ENCODE measurements at places on chromosomes 1 and 21.

GRCh38 chr1:34926156-34926555 is 3.3 kb downstream of the DLGAP3 start:
- no peak for DNase-seq

- DNase-seq: peak; percentile 79
Measured at GRCh38 chr21:32411350-32412161, 950 bp upstream of the EVA1C start.

- no peak for DNase-seq
Measured at GRCh38 chr21:45231705-45232104, 56.0 kb downstream of the POFUT2 start.

- peak; percentile 72 for DNase-seq
Measured at GRCh38 chr1:21368515-21369289, 71.2 kb upstream of the NBPF3 start.

- no peak for DNase-seq
Measured at GRCh38 chr1:246437961-246438360, 69.1 kb downstream of the SMYD3 start.

GRCh38 chr1:41687007-41687406 is 202.5 kb upstream of the EDN2 start:
- DNase-seq: no peak

- DNase-seq: no peak
Measured at GRCh38 chr1:57208741-57209302, 215.0 kb downstream of the DAB1 start.

DNA sequence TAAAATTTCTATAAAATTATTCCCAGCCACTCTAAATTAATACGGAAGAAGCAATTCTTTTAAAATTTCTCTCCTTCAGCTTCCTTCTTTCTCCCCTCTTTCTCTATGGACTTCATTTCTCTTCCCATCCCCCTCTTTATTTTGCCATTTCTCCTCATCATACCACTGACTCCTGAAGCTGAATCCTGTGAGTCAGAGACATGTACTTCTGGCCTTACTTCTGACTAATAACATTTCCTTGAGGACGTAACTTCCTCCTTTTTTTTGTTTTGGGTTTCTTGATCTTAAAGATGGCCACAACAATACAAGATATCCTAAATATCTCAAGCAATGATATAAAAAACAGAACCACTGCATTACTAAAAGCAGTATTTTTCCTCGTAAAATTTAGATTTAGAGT is 63.6 kb upstream of the DENND1B start:
- DNase-seq: no peak

DNA sequence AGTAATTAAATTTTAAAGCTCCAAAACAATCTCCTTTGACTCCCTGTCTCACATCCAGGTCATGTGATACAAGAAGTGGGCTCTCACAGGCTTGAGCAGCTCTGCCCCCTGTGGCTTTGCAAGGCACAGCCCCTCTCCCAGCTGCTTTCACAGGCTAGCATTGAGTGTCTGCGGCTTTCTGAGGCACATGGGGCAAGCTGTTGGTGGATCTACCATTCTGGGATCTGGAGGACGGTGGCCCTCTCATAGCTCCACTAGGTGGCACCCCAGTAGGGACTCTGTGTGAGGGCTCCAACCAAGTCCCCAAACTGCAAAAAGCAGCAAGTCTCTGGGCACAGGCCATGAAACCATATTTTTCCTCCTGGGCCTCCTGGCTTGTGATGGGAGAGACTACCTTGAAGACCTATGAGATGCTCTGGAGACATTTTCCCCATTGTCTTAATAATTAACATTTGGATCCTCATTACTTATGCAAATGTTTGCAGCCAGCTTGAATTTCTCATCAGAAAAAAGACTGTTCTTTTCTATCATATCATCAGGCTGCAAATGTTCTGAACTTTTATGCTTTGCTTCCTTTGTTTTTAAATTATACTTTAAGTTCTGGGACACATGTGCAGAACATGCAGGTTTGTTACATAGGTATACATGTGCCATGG is 554.1 kb upstream of the OLFM3 start:
- DNase-seq: peak; percentile 7

DNA sequence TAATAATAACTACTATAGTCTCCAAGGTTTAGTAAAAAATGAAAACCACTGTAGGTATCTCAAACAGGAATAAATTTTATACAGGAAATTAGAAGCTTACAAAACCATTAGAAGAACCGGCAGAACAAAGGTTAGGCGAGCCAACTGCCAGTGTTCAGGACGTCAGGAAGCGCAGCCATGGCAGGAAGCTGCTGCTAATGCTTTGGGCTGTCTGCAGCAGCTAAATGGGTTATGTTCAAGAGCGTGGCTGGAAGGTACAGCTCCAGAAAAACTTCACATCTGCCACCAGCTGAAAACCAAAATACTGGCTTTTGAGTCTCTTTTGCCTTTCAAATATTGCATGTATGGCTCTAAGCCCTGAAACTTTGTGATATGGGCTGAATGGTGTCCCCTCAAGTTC is 35.7 kb upstream of the MYSM1 start:
- no peak for DNase-seq

DNA sequence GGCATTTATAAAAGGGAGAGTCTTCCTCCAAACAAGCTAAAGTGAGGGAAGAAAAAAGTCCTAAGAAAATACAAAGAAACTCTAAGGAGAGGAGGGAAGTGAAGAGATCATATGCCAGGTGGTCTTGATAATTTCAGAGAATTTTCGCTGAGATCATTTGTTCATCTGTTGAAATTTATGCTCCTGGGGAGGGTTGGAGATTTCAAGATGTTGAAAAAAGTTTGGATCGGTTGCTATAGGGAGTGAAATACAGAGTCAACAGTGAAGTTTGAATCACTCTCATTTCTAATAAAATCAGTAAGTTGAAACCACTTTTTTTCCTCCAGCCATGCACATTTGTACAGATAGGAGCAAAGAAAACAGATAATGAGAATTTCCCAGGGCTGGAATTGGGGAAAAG is 299.1 kb upstream of the ADAMTS5 start:
- no peak for DNase-seq

DNA sequence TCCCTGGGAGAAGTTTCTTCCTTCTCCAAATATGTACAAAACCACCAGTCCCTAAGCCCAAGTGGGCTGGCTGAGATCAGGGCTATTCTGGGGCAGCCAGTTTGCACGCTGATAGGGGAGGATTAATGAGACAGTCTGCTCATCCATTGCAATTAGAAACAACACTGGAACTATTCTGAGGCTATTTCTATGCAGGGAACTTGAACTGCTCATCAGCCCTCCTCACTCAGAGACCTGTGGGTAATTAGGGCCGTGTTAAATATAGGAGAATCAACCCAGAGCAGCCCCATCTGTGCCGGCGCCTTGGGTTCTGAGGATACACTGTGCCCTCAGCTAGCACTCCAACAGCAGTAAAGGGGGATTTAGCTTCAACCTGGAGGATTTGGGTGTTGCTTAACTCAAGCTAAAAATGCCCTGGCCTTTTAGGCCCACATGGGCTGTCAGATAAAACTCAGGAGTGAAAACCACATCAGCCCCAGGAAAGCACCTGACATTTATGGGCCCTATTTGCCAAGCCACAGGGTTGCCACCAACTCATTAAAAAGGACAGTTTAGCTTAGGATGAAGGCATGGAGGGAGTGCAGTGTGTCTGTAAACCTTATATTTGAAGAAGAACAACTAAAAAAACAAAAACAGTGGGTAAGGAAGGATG is 53.9 kb downstream of the DUSP10 start:
- no peak for DNase-seq

- no peak for DNase-seq
Measured at GRCh38 chr1:9601942-9602793, 13.5 kb downstream of the TMEM201 start.

Measured in stimulated activated CD4-positive, alpha-beta T cell treated with anti-CD3 and anti-CD28 coated beads, Interleukin-2, amount 100 ng/mL, for 24 hours (primary cell).